ENCODE measurements at places on chromosomes 1 and 21.

GRCh38 chr21:28436286-28436932, 556.3 kb downstream of the LTN1 start:
- DNase-seq = no peak

DNA sequence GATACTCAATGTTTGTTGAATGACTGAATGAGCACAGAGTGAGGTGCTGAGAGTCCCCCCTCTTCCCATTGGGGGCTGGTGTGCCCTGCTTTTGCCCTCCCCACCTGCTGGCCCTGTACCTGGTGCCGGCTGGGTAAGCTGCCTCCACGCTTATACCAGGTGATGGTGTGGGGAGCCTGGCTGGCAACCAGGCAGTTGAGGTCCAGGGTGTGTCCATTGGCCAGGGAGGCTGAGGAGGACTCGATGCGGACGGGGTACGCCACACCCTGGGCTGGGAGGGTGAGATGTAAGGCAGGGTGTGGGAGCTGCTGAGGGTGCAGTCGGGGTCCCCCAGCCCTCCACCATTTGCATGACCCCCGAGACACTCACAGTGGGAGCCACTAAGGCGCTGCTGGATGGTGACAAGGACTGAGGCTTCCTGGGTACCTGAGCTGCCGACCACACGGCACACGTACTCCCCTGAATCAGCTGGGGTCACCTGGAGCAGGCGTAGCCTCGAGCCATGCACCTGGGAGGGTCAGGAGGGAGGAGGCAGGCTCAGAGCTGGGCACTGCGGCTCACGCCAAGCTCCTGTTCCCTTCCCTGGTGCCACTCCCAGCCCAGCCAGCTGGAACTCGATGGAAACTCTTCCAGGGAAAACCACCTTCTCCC, 36.6 kb downstream of the LDLRAD2 start:
- DNase-seq = no peak

GRCh38 chr1:12556368-12556930, 61.6 kb downstream of the DHRS3 start:
- peak; percentile 49 for DNase-seq

- peak; percentile 19 for DNase-seq
These were observed 12.3 kb downstream of the LMX1A start for GRCh38 chr1:165344198-165344597.

DNA sequence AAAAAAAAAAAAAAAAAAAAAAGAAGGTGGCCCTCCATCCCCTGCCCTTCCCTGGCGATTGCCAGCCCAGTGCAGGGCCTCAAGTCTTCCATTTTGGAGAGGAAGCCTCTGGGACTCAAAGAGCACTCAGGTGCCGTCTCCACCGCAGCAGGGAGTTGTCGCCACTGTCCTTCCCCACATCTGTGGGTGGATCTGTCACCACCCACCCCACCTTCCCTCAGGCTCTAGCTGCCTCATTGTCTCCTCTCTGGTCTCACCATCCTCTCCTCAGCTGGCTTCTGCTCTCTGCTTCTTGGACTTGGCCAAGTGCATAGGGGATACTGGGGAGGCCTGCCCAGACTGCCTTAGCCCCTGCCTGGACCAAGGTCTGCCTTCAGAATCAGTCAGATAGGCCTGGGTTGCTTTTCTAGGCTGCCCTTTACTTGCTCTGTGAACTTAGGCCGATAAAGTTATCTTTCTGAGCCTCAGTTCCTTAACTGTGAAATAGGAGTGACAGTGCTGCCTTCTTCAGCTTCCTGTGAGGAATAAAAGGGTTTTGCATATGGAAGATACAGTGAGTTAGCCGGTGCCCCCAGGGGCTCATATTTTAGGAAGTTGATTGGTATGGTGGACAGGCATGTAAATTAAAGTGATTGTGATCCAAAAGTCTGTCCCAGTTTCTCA, 15.8 kb downstream of the RCC1 start:
- DNase-seq = no peak

GRCh38 chr1:3438661-3439180, 15.7 kb upstream of the ARHGEF16 start:
- no peak for DNase-seq

DNA sequence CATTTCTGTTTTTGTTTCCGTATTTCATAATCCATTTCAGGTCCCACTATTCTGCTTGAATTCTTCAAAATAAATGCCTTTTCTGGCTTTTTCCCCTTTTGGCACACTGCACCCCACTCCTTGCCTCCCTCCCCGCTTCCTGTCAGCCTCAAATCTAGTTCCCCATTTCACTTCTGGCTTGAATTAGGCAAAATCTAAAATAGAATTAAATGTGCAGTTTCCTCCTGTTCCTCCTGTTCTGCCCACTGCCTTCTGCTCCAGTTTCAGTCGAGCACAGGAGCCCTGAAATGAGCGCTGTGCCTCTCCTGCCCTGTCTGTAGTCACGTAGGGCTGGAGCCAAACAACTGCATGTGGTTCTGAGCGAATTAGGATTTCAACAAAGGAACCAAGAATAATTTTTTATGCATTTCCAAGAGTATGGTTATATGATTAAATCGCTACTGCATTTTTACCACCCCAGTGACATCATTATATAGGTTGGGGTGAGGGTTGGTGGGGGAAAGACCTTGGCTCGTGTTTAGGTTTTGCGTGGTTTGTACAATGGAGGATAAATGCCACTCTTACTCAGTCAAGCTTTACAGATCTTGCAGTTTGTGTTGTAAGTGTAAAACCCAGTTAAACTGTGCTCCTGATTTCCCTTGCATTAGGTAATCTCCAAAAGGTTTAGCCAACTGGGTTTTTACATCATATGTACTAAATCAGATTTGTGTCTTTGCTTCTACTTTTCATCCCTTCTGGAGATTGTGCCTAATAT, 114.9 kb downstream of the VPS13D start:
- DNase-seq = no peak

GRCh38 chr1:156001662-156002171, 19.0 kb downstream of the SSR2 start:
- no peak for DNase-seq

DNA sequence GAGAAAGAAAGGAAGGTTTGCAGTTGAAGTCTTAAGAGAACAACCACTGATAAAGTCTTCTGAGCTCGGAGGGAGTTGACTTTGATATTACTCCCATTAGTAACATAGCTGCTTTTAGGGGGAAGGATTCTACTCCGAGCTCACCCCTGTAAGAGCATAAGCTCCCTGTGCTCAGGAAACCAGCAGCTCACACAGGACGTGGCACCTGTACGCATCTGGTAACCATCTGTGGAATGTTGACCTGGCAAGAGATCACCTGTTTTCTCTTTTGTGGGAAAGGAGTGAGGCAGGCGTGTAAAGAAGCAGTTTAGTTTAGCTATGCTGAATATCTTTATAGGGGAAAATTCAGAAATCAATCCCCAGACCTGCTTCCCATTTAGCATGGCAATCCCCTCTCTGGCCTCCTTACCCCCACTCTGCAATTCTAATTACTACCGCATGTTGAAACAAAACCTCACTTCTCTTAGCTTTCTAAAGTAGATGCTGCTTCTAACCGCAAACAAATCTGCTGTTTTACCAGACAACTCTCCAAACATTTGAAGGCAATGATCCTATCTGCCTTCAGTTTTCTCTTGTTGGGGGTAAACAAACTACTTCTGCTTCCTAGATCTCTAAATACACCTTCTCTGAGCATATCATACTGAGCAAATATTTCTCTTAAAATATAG, 121.8 kb upstream of the KCNK1 start:
- DNase-seq = peak; percentile 39

DNA sequence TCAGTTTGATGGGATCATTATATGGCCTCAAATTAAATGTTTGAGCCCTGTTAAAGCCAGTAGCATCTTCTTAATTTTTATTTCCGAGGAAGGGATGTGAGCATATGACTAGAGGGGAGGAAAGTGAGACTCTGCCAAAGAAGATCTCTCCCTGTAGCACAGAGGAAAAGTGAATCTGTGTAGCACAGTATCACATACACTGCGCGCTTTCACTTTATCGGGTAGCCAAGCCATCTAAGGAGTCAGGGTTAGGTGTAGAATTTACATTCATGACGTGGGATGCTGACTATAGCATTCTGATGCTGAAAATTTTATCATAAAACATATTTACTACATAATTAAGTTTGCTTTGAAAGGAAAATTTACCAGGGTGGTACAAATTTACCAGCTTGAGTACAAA, 24.0 kb downstream of the LRRC8D start:
- no peak for DNase-seq

DNA sequence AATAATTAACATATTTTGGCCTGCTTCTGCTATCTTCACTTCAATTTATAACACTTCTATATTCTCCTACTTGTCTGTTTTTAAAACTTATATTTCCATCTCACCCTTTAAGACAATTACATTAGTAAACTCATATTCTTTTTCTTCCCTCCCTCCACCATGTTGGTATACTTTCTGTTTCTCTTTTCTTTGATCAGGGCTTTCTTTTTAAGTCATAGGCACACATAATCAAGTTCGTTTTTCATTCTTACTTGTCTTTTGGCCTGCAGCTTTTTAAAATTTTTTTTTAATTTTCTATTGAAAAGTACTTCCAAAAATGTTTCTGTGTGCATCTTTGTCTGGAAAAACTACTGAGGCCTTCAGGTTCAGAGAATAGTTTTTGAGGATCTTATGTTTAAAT, 2.3 kb downstream of the PYHIN1 start:
- no peak for DNase-seq

- DNase-seq = no peak
These were observed 10.0 kb upstream of the B4GALT3 start for GRCh38 chr1:161187311-161187710.

DNA sequence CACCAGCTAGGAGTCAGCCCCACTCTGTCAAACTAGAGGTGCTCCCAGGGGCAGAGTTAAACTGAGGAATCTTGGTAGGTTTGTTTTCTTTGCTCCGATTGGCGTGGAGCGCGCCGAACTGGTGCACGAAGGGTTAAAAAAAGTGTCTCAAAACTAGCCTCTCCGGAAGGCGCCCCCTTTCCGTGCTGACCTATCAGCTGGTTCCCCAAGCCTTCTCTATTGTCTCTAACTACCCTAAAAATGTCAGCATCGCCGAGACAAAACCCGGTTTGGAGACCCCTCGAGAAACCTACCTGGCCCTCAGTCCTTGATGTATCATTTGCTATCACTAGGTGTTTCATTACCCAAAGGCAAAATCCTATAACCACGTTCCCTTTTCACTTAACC, 2.2 kb downstream of the TGFB2 start:
- peak; percentile 79 for DNase-seq

DNA sequence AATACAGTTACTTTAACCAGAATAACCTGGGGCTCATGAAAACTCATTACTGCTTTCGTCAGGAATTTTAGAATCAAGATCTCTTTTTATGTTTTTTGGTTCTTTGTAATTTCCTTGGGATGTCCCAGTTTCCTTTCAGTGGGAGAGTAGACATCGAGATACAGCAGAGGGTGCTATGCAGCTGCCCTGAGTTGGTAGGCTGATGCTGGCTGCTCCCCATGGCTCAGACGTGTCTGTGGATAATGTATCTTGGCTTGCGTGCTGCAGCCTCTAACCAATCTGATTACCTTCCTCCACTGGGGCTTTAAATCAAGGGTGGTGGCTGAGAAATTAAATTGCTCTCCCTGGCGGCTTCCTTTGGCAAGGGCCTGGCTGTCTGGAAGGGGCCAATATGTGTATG, 253.7 kb downstream of the CACNA1E start:
- DNase-seq = peak; percentile 13

- DNase-seq = no peak
These were observed 5.9 kb downstream of the ITLN1 start for GRCh38 chr1:160879056-160879455.

DNA sequence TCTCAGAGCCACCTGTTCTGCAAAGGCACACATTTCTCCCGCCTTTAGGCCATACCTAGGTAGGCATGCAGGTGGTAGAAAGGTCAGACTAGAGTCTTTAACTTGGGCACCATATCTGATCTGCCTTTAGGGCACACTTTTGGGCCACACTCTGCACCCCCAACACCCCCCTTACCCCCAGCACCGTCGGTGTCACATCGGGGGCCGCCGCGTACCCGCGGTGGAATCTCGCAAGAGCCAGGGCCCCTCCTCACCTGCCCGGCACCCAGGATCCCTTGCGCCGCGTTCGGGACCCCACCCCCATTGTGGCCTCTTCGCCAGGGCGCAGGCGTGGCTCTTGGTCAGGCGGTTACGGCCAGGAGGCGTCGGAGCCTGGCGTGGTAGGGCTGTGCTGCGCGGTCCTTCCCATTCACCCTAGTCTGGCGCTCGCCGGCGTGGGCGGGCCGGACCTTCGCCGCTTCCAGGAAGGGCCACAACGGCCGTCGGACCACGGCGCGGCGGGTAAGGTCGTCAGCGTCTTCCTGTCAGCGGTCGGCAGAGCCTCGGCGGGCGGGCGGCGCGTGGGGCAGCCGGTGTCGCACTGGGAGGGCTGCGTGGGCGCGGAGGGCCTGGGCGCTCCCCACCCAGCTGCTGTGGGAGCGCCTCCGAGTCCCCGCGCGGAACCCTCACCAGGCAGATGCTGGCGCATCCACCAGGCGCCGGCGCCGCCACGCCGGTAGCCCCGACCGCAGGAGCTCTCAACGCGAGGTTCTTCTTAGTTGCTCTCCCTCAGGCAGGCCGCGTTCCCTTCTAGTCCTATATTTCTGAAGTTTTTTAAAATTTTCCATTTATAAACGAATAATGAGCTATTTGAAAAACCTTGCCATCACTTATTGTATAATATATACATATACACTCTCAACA, at the start of gene DNAH14:
TSS of gene DNAH14 (plus strand) at position 341 of the 903 bp plus-strand sequence. CDS start 23,028 bp downstream, outside the sequence.
- peak; percentile 90 for DNase-seq

DNA sequence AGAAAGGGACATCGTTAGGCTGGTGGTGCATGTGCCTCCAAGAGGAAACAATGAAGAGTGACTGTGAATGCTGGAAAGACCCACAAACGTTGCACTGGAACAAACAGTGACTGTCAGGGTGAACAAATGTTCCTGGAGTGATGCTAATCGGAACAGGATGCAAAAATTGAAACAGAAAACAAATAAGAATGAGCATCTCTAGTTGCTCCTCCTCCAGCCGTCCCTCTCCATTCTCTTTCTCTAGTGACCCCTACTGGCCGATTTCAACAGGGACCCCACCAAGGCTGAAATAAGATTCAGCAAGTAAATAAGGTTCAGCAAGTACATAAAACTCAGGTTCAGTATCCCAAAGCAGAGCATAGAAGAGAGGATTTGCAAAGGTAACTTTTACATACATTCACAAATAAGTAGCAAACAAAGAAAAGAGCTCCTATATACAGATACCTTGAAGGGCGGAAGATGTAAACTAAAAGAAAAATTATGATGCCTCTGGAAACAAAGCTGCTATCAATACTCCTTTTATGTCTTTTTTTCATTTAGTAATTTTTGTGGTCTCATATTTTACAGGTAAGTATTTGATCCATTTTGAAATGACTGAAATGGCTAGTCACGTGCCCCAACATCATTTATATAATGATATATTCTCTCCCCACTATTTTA, 836.1 kb upstream of the ADAMTS5 start:
- peak; percentile 82 for DNase-seq

DNA sequence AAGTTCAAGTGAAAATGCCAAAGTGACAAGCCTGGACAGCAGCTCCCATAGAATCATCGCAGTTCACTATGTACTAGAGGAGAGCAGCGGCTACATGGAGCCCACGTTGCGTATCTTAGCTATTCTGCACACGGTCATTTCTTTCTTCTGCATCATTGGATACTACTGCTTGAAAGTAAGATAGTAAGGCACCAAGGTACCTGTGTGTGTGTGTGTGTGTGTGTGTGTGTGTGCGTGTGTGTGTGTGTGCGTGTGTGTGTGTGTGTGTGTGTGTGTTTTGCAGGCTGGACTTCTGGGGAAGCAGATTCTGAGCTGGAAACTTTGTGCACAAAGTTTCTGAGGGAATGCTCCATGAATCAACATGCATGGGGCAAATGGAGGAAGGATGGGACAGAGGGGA, 98.6 kb downstream of the ZP4 start:
- no peak for DNase-seq

- DNase-seq = no peak
These were observed 5.8 kb upstream of the GTF2B start for GRCh38 chr1:88897070-88897730.

Measured in GM23338 (cell line).